ENCODE measurements at places on chromosomes 1 and 21.

GRCh38 chr1:43885279-43885801, 48.3 kb upstream of the ARTN start:
- DNase-seq: peak; percentile 56

DNA sequence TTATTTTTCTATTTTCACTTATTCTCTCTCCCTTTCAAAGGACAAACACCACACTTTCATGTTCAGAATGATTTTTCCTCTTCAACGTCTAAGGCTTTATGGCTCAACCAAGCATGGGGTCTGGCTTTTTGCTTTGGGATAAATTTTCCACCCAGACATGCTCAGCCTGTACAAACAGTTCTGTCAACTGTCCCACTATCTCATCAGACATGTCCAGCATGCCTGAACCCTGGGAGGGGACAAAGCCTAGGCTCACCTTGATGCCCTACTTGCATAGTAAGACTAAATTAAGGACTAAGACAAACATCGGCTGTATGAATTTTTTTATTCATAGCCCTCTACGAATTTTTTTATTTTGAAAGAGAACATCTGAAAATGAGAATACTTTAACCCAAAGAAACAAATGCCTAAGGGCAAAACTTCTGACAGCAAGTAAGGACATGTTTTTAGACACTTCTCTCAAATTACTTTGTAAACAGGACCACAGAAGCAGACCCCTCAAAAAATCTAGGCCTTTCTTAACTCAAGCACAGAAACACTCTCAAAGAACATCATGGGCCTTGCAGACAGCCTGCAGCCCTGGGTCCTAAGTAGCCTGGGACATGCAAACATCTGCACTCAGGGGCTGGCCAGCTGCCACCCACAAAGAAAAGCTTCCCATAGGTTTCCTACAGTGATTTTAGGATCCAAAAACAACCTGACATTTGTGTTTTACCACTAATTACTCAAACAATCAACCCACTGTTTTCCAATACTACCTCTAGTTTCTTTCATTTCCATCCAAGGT, 72.3 kb upstream of the PALMD start:
- DNase-seq: no peak

DNA sequence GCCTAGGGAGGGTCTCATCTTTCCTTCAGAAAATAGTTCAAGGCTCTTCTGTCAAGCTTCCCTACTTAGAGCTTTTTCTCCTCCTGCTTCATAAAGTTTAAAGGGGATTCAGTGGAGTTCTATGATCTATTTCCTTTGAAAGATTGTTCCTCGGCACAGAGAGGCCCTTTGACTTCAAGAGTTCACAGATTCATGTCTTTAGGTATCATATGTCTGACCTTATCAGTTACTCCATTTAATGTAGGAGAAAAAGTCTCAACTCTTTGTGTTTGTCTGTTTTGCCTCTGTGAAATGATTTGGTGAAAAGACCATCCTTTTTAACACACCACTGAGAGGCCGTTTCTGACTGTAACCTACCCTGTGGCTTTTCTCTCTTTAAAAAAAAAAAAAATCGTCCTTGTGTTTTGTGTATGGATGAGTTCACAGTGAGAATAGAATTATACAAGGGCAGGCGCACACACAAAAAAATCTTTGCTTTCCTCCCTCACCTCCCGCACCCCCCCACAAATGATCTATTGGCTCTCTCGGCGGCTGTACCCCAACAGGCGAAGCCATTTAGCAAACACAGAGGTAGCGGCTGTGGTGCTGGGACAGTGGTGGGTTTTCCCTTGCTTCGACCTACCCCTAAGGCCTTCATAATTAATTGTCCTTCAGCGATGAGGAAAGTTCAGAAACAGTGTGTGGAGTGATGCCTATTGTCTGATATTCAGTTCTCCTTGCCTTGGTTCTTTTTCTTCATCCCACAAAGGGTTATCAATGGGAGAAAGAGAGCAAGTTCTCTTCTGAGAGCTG, 29.6 kb downstream of the PROX1 start:
- no peak for DNase-seq

DNA sequence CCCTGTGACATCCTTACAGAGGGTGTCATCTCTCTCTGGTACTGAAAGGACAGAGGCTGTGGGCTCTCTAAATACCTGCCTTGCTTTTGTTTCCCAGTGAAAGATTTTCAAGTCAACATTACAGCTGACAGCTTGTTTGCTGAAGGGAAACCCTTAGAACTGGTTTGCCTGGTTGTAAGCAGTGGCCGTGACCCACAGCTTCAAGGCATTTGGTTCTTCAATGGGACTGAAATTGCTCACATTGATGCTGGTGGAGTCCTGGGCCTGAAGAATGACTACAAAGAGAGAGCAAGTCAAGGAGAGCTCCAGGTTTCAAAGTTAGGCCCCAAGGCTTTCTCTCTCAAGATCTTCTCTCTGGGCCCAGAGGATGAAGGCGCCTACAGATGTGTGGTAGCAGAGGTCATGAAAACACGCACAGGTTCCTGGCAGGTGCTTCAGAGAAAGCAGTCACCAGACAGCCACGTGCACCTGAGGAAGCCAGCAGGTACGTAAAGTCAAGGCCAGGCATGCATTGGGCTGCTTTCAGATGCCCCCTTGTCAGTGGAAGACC, 11.8 kb downstream of the CD101 start:
- DNase-seq: peak; percentile 53

- DNase-seq: no peak
Measured at GRCh38 chr1:91851130-91852010, 34.6 kb downstream of the TGFBR3 start.

DNA sequence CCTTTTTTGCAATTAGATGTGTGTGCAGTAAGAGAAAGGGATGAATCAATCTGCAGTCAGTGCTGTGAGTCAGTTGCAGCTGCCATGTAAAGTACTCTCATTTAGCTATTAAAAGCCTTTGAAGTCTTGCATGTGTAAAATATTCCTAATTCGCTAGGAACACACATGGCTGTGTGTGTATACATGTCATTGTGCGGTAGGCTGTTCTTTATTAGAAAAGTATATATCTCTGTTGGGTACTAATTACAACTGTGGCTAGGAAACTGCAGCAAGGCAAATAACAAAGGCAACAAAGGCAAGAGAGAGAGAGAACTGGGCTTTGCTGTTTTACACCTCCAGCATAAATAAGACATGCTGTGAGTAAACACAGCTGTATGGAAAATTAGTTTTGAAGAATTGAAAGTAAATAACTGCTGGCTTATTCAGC, 41.7 kb downstream of the EPB41 start:
- no peak for DNase-seq
